HTR-8/SVneo (cell line): ENCODE measurements at places on chromosomes 5 and 9.

DNA sequence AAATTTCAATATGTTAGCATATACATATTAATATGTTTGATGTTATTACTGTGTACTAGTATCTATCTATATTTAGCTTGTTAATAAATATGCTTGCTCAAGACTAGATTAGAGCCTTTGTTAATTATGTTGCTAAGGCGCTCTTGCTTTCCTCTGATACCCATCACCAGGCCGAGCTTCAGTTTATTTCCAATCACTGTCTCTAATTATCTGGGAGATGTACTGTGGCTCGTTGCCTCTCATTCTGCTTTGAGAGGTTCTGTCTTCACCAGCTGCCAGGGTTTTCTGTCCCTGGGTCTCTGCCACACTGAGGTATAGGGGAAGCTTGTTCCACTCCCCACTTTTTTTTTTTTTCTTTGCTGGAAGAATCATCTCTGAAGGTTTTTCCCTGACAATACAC, 21.0 kb upstream of the TAF11L2 start:
- no peak for DNase-seq

DNA sequence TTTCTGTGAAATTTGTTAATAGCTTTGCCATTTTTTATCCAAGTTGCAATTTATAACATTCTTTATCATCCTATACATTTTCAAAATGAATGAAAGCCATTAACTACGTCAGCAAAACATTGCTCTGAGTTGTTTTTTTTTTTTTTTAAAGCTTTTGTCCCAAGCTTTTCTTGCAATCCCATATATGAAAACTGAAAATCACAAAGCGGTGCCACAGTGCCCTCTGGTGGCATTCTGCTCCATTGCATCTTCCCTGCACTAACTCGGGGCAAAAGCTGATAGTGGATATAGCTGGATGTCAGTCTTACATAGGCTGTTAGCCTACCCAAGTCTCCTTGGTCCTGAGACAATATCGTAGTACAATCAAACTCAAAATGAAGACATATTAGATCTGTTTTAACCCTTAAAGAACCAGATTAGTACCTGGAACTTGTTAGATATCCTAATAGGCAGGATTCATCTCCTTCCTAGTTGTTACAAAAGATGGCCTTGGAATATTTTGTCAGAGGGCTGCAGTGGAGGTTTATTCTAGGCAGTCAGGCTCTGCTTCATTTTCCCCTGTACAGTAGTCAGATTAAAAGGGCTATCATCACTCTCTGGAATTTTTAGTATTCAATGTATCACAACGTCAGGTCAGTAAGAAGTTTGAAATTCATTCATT, 669.9 kb downstream of the PTPRD start:
- peak; percentile 1 for DNase-seq

DNA sequence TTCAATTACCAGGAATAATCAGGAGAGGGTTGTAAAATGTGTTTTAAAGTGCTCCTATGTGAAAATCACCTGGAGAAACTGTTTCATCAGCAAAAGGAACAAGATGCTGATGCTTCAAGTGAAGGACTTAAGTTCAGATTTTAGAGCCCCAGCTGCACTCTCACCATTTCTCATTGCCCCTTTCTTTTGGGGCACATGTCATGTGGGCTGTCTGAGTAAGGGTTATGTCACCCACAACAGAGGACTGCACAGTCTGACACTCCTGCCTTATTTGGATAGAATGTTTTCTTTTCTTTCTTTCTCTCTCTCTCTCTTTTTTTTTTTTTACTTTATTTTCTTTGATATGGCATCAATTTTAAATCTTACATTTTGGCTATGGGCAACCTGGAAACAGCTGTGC, 204.1 kb upstream of the EFNA5 start:
- DNase-seq, result no peak

GRCh38 chr9:105345626-105346025, 101.2 kb downstream of the SLC44A1 start:
- DNase-seq, result no peak

- DNase-seq, result peak; percentile 80
These were observed at the start of gene CDC42SE2 for GRCh38 chr5:131263648-131264450. TSS of gene CDC42SE2 (plus strand) at chr5:131264053. CDS start at chr5:131359494, 95,441 bp downstream.

DNA sequence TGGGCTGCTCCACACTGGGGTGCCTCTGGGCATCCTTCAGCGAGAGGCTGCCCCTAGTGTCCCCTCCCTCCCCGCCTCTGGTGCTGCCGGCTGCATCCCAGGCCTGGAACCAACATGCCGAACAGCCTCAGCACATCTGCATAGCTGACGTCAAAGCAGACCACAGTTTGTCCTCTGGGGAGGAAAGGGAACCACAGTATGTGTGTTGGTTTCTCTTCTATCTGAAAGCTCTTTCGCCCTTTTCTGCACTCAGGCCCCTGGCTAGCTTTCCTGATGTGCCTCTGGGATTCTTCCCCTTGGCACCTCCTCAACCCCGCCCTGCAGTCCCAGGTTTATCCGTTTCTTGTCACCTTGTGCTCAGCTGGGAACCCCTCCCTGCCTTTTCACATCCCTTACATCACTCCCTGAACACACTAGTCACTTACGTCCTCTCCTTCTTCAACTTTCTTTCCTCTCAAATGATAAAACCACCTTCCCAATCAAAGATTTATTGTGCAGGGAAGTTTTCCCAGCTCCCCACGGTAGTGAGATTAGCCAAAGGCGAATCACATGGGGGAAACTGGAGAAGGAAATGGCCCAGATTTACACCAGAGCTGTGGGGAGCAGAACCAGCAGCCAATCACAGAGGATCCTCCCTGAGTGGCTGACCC, 35.5 kb upstream of the B4GALT1 start:
- DNase-seq, result no peak

DNA sequence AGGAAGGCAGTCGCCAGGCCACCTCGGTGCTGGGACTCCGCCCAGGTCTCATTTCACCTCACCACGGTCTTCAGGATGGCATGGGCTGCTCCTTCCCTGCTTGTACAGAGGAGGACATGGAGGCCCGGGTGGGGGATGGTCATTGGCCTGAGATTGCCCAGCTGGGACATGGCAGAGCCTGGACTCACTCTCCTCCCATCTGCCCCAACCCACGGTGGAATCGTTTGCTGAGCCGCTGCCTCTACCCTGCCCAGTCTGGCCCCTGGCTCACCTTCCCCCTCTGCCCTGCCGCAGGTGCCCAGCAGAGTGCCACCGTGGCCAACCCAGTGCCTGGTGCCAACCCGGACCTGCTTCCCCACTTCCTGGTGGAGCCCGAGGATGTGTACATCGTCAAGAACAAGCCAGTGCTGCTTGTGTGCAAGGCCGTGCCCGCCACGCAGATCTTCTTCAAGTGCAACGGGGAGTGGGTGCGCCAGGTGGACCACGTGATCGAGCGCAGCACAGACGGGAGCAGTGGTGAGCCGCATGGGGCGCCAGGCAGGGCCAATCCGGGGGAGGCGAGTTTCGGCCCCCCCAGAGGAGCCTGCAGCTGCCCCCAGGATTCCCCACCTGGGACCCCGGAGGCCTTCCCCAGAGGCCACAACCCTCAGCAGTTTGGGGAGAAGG, 36.7 kb downstream of the HK3 start:
- DNase-seq, result no peak

DNA sequence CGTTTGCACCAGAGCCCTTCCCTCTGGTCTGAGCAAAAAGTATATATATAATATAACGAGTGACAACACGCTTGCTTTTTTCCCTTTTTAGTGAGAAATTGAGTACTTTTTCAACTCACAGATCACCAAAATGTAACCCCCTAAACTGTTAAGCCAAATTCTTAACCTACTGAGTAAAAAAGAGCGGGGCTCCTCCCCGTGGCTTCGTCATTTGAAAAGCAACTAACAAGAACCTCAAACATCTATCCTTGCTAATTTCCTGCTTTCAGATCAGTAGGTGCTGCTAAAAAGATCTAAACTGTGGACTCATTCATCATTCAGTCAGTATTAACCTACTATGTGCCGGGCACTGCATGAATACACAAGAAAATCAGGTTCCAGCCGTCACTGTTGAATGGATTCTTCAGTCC, 1.0 kb upstream of the PTBP3 start:
- DNase-seq, result no peak

- DNase-seq, result no peak
These were observed 99.3 kb downstream of the CDK5RAP2 start for GRCh38 chr9:120480707-120481106.

- DNase-seq, result no peak
These were observed 15.4 kb upstream of the ASS1 start for GRCh38 chr9:130429381-130429780.
